ENCODE measurements at places on chromosomes 16 and 17.

GRCh38 chr16:56277075-56277474, 85.8 kb downstream of the GNAO1 start:
- no peak for DNase-seq

DNA sequence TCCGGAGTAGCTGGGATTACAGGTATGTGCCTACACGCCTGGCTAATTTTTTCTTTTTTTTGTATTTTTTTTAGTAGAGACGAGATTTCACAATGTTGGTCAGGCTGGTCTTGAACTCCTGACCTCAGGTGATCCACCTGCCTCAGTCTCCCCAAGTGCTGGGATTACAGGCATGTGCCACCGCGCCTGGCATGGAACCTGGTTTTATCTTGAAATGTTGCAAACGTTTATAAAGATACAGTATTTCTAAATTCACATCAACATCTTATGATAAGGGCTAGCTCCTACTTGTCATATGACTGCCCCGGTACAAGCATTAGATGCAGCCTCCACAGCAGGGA, 1.5 kb upstream of the IST1 start:
- DNase-seq = no peak

DNA sequence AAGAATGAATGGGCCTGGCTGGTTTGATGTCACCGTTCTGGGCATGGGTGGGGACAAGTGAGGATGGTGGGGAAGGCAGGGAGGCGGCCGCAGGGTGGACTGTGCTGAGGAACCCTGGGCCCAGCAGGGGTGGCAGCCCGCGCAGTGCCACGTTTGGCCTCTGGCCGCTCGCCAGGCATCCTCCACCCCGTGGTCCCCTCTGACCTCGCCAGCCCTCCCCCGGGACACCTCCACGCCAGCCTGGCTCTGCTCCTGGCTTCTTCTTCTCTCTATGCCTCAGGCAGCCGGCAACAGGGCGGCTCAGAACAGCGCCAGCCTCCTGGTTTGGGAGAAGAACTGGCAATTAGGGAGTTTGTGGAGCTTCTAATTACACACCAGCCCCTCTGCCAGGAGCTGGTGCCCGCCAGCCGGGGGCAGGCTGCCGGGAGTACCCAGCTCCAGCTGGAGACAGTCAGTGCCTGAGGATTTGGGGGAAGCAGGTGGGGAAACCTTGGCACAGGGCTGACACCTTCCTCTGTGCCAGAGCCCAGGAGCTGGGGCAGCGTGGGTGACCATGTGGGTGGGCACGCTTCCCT, 6.5 kb upstream of the SERPINF1 start:
- no peak for DNase-seq

DNA sequence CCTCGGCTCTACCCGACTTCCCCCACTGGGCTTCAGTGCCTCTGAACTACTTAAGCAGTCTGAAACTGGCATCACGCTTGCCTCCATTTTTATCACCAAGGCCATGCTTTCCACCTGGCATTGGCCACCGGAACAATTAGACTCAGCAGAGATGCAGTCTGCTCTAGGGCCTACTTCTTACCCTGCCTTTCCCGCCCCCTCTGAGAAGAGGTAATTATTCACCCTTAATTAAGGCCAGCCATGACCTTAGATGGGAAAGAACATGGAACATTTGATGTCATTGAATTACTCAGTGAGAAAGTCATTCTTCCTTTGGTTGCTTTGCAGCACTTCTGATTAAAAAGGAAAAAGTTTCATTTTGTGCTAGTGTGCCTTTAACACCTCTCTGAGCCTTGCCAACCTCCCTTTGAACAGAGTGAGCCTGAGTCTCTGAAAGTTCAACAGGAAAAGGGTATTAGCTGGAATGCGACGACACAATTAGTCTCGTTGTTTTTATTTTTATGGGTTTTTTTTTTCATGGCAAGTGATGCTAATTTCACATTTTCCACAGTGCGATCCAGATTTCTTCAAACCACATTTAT, 60.9 kb upstream of the TNRC6A start:
- no peak for DNase-seq

DNA sequence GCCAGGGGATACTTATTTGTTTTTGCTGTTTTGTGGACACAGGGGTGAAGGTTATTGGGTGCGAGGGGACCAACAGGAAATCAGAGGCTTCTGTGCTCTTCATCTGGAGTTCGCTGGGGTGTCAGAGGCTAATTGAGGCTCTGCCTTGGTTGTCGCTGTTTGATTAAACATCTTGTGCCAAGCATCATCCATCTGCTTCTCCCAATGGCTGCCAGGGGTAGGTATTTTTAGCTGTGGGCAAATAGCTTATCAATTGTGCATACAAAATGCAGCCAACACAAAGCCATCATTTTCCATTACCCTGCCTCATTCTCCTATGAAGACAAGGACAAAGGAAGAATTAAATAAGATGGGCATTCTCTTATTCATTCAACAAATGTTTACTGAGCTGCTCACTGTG, 27.8 kb downstream of the GPR139 start:
- no peak for DNase-seq

DNA sequence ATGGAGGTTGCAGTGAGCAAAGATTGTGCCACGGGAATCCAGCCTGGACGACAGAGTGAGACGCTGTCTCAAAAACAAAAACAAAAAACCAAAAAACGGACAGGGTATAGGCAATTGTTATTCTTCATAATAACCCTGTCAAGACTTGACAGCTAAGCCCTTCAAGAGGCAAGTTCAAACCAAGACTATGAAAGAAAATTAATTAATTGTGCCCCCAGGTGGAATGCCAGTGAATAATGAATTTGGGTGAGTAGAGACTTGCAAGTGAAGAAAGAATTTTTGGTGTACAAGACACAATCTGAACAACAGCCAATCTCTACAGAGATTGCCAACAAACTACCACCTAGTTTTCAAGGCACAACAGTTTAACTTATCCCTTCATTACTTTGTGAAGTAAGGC, 6.3 kb downstream of the RFWD3 start:
- no peak for DNase-seq

- DNase-seq = no peak
Measured at GRCh38 chr17:82961366-82962162, 117.8 kb upstream of the METRNL start.

- no peak for DNase-seq
Measured at GRCh38 chr16:87948119-87948545, 3.1 kb upstream of the BANP start.

DNA sequence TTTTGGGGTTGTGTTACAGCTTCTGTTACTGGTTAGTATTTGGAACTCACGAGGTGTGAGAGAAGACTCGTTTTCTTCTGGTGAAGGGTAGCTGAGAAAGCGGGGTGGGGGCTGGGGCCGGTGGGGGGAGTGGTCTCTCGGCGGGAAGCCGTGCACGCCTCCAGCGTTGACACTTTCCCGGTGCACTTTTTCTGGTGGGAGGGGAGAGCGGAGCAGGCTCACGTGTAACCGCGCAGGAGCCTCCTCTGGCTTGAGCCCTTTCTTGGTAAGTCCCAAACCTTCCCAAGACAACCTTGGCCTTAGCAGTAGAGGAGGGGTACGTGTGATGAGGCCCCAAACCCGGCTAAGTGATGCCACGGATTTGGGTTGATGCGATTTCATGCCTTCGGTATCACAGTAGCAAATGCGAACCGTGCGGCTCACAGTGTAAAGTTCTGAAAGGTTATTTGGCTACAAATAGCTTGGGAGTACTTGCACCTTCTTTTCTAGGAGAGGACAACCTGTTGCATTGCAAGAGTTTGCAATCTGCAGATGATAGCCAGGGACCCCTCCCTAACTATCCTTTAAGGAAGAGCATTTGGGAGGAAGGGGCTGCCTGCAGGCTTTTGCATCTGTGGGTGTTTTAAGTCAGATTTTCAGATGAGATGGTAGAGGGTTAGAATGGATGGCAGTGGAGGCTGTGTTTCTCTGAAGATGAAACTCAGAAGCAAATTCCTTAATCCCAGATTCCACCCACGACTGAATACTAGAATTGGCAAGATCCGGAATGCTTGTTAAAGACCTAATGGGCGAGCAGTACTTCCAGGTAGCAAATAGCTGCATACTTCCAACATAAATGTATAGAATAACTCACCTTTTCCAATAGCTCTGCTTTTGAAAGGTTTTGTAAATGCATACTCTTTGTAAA, 1.5 kb downstream of the HLF start:
- DNase-seq = peak; percentile 7

DNA sequence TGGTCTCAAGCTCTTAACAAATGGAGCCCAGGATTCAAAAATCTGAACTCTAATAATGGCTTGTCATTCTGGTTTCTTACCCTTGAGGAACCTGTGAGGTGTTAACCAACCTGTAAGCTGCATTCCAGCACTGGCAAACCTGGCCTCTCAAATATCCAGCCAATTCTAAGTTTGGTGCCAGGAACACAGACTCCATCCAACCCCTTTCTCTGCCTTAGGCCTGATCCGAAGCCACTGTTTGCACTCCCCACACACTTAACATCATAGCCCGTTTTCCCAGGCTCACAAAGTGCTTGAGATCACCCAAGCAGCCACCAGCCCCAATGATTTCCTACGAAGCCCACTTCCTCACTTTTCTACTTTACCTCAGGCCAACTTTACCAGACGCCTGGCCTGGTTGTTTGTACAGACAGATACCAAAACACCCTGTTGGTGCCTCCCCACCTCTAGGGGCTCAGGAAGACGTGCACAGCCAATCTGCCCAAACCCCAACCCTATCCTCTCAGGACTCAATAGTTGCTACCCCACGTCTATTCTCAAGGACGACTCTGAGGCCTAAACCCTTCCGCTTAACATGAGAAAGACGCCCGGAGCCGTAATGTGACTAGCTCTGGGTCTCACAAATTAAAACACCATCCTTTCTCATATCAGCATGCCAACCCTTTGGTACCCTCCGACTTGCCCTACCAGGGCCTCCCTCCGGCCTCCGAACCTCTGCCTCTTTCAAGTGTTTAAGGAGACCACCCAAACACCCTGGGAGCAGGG, 3.2 kb upstream of the PER1 start:
- DNase-seq = no peak

GRCh38 chr17:12536021-12536420, 129.7 kb upstream of the MYOCD start:
- no peak for DNase-seq

- no peak for DNase-seq
Measured at GRCh38 chr17:74608511-74608910, 15.0 kb downstream of the CD300E start.

- DNase-seq = no peak
Measured at GRCh38 chr16:49653173-49653570, 202.7 kb downstream of the ZNF423 start.

DNA sequence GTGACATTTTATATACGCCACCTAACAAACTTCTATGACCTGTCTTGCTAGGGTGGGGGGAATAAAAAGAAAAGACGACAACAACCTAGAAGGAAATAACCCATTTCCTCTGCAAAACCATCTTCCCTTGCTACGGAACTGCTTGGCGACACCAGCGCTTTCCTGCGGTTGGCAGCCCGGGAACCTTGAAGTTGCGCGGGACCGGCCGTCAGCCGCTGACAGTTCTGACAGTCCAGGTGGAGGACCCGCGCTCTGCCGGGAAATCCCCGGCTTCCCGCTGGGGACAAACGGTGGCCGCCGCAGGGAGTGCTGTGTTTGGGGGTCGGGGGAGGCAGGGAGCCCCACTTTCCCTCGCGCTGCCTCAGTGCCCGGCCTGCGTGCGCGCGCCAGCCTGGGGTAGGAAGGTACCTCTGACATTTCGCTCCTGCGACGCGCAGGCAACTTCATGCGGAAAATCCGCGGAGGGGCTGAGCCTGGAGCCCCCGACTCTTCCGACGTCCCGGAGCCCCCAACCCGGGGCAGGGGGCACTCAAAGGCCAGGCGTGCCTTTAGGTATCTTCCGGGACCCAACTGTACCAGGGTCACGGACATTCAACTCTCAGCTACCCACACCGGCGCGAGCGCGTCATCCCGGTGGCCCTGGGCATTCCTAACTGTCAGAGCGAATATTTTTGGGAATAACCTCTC, 516 bp downstream of the SLC16A6 start:
- peak; percentile 49 for DNase-seq

- no peak for DNase-seq
Measured at GRCh38 chr17:43784068-43784467, 3.8 kb downstream of the CFAP97D1 start.

DNA sequence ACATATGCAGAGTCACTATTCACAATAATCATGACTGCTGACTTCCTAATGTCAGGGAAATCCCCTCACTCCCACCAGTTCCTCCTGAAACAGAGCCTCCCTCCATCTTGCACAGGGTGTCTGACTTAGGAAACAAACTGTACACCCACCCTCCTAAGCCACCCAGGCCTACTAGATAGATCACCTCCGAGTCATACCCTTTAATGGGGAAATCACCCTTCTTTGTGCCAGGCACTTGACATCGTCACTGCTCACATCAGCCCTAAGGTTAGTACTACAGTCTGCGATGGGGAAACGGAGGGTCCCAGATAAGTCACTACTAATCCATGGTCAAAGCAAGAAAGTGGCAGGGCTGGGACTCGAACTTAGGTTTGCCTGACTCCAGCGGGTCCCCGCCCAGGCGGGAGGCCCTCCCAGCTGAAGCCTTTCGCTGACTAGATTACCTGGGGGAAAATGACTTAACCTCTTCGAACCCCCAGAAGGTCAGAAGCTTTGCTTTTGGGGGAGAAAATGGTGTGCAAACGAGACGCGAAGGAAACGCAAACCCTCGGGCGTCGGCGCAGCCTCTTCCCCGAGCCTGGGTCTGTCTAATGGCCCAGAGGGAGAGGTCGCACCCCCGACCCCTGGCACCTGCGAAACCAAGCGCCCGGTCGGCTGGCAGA, 3.4 kb upstream of the MLLT6 start:
- peak; percentile 33 for DNase-seq

GRCh38 chr17:67647482-67647881, 70.3 kb upstream of the NOL11 start:
- no peak for DNase-seq

DNA sequence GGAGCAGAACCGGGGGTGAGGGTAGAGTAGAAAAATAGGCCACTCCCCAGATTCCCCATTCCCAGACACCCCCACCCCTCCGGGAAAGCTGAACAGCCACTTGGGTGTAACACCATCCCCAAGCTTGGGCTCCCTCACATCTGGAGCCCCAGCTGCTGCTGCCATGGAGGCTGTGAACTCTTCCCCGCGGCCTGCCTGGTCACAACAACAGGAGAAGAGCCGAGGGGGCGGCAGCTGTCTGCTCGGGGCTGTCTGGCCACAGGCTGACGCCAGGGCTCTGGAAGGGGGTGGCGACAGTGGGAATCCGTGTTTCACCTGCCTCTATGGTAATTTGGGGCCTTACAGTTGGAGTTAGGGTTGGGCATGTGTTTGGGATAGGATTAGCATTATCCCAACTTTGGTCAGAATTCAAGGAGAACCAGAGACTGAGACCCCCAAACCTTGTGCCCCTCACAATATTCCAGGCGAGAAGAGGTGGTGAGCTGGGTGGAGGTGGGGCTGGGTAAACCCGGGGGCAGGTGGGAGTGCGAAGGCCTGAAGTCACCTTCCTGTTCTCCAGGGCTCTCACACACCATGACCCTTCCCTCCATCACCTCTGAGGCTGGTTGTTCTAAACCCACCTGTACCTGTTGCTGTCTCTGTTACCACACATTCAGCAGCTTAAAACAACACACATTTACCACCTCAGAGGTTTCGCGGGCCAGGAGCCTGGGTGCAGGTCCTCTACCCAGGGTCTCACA, 29.7 kb upstream of the NXPH3 start:
- DNase-seq = no peak

DNA sequence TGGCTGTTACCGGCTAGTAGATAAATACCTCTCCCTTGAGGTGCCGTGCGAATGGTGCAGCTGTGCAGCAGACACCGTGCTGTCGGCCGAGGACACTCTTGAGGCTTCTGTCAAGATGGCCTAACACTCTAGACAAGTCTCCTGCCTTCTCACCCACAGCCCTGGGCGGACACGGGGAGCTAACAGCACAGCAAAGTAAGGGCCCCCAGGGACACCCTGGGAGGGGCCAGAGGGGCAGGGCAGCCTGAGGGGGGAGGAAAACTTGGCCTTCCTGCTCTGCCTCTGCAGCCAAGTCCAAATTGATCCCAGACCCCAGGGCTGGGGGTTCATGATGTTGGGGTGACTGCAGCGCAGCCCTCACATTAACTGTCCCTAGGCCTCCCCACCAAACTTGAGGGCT, 210.2 kb downstream of the RPTOR start:
- no peak for DNase-seq
